Activated T-cell treated with anti-CD3 and anti-CD28 coated beads for 4 hours (primary cell): ENCODE measurements at places on chromosomes 4 and X.

DNA sequence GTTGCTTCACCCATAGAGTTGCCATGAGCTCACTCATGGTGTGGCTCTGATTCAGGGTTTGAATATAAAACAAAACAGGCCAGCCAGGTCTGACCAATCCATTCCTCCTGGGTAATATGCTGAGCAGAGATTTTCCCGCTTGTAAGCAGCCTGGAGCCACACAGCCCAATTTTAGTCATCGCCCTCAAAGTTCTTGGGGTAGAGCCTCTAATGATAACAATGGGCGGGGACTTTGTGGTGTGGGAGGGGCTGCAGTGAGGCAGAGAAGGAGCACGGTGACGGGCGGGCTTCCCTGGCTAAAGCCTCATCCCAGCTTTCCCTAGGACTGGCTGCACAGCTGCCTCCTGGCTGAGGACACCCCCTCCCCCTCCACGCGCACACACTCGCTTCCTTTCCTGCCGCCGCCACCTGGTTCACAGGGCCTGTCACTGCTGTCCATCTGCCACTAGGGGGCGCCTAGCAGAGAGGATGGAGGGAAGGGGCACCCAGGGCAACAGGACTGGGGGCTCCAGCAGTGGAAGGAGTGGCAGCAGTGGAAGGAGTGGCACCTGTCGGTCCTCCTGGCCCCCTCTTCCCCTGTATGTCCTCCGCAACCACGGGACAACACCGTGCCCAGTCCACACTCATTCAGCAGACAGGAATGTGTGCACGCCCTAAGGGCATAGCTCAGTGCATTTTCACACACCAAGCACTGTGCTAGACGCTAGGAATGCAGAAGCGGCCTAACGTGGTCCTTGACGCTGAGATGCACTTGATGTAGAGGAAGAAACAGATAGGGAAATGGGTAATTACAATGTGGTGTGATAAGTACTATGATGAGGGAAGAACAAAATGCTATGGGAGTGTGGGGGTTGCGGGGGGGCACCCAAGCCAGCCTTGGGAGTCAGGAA is 26.8 kb downstream of the PRPS1 start:
- peak; percentile 47 for DNase-seq

- no peak for DNase-seq
These were observed 261.1 kb downstream of the CAMK2D start for GRCh38 chr4:113500424-113500823.

- DNase-seq, result no peak
These were observed 1115.8 kb downstream of the PDHA2 start for GRCh38 chr4:96955691-96956090.

GRCh38 chrX:124504111-124504983 is 158.0 kb downstream of the SH2D1A start:
- DNase-seq, result no peak

GRCh38 chr4:169996379-169997240 is 29.6 kb downstream of the MFAP3L start:
- DNase-seq, result no peak

DNA sequence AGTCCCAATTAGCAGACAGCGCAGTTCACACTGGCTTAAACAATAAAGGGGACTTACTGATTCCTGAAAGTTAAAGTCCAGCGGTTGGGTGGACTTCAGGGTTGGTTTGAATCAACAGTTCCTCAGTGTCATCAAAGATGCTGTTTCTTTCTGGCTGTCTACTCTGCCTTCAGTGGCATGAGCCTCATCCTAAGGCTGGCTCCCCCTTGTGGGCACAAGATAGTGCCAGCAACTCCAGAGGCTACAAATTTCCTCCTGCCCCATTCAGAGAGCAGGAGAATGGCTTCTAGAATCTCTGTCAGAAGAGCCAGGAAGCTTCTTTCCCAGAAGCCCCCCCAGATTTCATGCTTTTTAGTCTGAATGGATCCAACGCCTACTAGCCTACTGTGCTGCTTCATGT is 82.4 kb upstream of the MTM1 start:
- peak; percentile 33 for DNase-seq

DNA sequence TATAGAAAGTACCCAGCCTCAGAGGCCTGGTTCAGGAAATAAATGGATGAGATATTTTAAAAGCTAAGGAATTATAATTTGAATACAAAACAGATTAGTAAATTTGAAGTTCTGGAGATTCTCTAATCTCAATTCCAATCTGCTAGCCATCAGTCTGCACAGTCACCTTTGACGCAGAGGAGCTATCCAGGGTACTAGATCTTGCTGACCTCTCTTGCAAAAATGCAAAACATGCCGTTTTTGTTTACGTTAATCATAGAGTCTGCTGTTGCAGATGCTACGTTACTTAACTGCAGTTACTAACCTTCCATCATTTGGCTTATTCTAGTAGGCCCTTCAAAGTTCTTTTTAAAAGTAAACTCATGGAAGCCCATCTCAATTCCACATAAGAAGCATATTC is 10.4 kb downstream of the CCSER1 start:
- no peak for DNase-seq

DNA sequence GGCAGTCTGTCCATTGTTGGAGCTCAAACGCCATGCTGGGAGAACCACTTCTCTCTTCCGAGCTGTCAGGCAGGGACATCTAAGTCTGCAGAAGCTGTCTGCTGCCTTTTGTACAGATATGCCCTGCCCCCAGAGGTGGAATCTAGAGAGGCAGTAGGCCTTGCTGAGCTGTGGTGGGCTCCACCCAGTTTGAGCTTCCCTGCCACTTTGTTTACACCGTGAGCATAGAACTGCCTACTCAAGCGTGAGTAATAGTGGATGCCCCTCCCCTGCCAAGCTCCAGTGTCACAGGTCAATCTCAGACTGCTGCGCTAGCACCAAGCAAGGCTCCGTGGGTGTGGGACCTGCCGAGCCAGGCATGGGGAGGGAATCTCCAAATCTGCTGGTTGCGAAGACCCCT is 145.7 kb downstream of the VSIG4 start:
- DNase-seq, result no peak

GRCh38 chr4:86512631-86513030 is 81.5 kb upstream of the PTPN13 start:
- no peak for DNase-seq

DNA sequence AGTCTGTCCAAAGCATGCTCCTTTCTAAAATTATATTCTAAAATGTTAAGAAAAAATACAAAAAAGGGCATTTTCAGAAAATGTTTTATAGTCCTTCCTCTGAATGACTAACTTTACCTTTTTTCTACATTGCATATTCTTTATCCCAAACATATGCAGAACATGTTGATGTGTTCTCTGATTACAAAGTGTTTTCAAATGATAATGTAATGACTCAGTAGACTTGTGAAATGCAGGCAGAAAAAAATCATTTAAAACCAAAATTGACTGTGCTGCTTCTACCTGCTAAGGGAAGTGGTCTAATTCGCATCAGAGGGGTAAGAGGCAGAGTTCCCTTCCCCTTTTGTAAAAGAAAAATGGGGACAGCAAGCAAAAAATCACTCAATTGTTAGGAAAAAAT is 22.7 kb upstream of the YTHDC1 start:
- no peak for DNase-seq

DNA sequence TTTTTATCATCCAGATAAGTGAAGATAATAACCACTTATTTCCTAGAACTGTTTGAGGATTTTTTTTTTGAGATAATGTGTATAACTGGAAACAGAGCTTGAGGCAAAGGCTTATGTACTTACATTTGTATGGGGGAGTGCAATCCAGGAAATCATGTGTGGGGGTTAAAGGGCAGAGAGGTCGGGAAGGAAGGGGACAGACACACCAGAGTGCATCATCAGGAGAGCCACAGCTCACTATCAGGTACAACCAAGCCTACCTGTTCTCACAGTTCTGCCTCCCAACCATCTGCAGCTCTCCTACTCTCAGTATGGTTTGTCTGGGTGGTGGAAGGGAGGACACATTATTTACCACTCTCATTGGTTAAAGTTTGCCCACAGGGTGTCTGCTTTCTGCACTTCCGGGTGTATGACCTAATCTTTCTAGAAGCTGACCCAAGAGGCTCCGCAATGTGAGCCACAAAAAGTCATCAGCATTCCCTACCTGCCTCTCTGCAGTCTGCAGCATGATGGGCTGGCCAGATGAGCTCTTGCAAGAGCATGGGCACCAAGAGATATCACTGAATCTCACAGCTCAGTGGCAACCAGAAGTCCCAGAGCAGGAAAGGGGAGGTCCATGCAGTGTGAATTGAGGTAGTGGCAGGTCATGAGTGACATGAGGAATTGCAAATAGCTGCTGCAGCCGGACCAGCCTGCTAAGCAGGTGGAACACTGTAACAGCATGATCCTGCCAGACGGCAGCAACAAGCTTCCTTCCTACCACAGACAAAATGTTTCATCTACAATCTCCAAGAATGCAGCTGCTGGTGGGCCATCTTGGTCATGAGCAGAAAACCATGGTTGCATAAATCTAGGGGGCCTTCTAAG is 36.9 kb upstream of the SPRY1 start:
- no peak for DNase-seq

DNA sequence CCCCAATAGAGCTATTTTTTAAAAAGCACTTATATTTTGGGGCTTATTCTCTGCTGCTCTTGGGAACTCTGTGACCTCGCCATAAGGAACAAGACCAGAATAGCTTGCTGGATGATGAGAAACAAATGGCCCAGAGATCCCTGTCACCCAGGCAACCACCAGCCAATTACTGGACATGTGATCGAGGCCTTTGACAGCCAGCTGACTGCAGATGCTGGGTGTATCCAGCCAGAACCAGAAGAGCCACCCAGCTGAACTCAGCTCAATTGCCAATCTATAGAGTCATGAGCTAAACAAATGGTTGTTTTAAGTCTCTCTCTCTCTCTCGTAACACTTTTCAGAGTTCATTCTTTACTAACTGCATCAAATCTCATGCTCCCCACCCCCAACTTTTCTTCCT is 24.4 kb upstream of the CITED1 start:
- no peak for DNase-seq

DNA sequence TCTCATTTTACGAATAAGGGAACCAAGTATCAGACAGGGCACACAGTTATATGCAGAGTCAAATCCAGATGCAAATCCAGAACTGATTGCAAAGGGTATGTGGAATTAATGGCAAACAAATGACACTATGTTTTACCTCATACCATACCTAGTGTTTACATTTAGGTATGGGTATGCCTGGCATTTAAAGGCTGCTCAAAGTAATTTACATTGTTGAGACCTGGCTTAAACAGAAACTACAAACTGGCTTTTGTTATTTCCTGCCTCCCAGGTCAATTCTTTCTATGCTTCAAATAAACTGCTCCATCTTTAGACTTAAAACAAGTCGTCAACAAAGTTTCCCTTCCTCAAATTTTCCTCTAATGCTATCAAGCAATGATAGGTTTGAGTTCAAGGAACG is 33.7 kb downstream of the ANKRD17 start:
- no peak for DNase-seq

GRCh38 chr4:137278431-137278830 is 253.9 kb downstream of the PCDH18 start:
- DNase-seq, result no peak

- no peak for DNase-seq
These were observed 848.1 kb upstream of the FRG1 start for GRCh38 chr4:189092581-189092980.
